GF-D8 (cell line): ENCODE measurements at places on chromosomes 7 and 10.
A peak's percentile ranks its signal among the peaks of the same experiment; 100 is the strongest.

DNA sequence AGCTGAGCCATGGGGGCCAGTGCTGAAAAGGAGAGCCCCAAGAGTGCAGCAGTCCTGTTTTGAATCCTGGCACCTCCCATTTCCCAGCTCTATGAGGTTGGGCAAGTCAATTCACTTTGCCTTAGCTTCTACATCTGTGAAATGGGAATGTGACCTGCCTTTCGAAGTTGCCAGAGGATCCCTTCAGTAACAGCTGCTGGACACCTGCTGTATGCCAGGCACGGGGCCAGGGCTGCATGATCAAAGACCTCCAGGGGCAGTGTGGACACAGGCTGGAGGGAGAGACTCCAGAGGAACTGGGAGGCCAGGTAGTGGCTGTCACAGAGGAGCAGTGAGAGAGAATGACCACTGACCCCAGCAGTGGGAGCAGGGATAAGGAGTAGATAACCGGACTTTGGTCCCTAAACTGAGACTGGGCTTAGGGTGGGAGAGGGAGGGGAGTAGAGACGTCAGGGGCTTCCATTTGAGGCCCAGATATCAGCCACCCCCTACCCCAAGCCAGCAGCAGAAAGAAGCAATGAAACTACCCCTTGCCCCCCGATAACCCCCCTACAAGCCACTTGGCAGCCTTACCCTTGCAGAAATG lies 45.2 kb downstream of the SRRM3 start:
- no peak for DNase-seq

GRCh38 chr7:133310232-133310862 lies 57.5 kb downstream of the EXOC4 start:
- DNase-seq: no peak

- no peak for DNase-seq
Measured at GRCh38 chr7:22113041-22113440, 167.3 kb upstream of the CDCA7L start.

- peak; percentile 72 for DNase-seq
Measured at GRCh38 chr10:21737106-21737505, 203.1 kb downstream of the MLLT10 start.
